SIG-M5 (cell line): ENCODE measurements at places on chromosomes 5 and 9.

GRCh38 chr5:33102551-33102950 lies 338.2 kb upstream of the TARS1 start:
- no peak for DNase-seq

DNA sequence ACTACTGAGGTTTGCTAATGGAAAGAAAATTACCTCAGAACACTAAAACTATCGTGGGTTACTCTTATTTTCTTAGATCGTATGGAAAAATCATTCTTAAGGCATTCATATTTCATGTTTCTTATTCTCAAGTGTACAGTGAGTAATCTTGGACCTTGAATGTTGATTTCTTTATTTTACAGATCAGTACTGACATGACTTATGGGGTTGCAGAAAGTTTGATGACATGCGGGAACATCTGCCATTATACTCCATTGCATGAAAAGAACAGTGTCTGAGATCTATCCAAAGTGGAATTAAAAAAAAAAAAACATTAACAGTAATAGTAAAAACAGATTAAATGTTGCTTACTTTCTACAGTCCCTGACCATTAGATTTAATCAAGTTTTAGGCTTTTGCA lies 1290.2 kb upstream of the WWC1 start:
- DNase-seq: no peak

DNA sequence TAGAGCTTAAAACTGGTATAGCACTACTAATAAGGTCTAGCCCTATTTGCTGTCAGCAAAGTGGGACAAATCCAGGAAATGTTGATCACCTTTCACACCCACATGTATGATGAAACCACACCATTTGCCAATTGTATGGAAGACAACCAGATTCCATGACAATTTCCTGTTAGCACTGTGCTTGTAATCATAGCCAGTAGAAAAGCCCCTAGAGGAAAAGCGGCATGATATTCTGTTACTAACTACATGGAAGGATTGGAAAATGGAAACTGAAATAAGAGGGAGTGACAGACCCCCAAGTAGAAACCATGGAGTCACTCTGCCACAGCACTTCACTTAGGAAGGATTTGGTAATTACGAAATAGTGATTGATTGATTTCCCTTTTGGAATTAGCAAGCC lies 923 bp downstream of the SPATA6L start:
- DNase-seq: no peak

DNA sequence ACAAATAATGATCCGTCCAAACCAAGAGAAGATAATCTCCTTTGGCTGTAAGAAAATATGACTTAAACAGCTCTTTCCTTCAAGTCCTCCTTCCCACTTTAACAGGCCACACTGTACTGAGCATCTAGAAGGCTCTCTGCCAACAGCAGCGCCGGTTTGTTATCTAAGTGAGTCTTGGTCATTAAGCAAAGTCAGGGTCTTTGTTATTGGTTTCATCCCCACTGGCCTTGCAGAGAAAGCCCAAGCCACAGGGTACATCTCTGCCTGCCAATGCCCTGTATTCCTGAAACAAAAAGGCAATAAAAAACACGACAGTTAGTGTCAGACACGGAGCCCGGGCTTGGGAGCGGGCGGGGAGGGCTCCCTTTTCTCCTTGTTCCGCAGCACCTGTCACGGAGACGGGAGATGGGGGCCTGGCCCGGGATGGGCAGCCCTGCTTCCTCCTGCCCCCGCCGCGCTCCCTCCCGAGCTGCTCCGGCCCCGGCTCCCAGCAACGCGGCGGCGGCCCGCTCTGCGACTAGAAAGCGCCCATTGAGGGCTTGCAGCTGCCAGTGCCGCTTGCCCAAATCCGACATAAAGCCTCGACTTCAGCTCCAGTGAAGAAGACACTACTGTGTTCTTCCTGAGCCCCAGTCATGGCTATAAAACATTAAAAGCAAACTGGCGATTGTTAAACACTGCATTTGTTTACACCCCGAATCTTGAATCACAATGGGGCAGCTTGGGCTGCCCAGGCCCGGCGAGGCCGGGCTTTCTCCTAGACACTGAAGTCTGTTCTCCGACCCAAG lies 28.1 kb upstream of the PIK3R1 start:
- no peak for DNase-seq

GRCh38 chr5:139335811-139336210 lies 5.8 kb upstream of the PAIP2 start:
- no peak for DNase-seq

DNA sequence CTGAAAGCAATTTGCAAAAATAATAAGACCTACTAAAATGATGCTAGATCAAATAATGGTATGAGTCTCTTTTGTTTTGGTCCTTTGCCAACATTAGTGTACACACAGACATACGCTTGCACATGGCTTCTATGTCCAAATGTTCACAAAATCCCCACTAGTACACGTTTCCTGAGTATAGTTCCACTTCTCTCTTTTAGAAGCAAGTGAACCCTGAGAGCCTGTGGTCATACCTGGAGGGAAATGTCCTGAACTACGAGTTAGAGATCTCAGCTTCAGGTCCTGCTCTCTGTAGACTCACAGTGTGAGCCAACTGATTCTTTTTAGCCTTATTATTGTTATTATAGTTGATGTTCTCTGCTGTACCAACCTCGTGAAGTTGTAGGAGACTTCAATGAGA lies 47.3 kb upstream of the ACTBL2 start:
- no peak for DNase-seq

DNA sequence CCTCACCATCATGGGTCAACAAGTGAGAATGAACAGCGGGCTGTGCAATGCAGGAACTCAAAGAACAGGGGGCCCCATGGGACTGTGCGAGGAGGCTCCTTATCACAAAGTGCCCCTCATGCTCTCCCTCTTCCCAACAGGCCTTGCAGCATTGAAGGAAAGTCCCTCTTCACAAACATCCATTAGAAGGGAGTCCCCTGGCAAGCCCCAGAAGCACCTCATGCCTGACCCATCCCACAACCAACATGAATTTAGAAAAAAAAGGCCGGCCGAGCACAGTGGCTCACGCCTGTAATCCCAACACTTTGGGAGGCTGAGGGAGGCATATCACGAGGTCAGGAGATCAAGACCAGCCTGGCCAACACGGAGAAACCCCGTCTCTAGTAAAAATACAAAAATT lies 122.6 kb upstream of the FSTL4 start:
- DNase-seq: no peak
